ENCODE measurements at places on chromosomes 4 and X.

DNA sequence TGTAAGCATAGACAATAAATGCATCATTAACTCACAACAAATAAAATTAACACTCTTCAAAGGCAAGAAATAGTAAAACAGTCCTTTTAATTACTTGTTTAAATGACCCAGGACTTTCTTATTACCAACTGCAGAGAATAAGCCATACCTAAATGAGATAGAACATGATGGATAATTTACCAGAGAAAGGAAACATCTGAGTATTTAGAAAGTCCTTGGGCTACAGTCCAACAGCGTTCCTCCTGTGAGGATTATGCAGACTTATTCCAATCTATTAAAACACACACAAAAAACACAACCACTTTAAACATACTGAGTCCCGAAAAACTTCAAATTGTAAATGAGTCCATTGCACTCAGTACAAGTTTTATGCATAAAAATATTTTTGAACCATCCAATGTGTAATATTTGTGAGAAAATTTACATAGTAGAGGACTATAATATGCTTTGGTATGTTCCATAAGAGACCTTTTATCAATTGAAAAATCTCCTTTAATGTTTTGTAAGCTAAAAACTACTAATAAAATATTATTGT is 129.2 kb downstream of the NR3C2 start:
- no peak for DNase-seq

- DNase-seq, result no peak
Observed at GRCh38 chr4:34362654-34363053, 1881.7 kb downstream of the ARAP2 start.

DNA sequence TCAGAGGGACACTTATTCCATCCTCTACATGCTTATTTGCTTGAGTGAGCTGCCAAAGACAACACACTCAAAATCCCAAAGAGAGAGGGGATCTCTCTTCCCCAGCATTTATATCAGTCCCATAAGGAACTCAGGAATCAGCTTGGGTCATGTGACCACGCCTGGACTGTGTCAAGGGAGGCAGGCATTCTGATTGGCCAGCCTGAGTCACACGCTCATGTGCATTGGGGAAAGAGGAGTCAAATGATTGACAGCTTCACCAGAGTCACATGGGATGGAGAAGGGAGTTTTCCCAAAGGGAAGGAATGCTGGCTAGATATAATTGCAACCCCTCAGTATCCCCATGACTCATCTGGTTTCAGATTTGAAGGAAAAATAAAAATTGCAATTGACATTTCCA is 49.0 kb downstream of the RWDD4 start:
- no peak for DNase-seq

- DNase-seq, result no peak
Observed at GRCh38 chr4:53016099-53016820, 154.1 kb downstream of the RASL11B start.

DNA sequence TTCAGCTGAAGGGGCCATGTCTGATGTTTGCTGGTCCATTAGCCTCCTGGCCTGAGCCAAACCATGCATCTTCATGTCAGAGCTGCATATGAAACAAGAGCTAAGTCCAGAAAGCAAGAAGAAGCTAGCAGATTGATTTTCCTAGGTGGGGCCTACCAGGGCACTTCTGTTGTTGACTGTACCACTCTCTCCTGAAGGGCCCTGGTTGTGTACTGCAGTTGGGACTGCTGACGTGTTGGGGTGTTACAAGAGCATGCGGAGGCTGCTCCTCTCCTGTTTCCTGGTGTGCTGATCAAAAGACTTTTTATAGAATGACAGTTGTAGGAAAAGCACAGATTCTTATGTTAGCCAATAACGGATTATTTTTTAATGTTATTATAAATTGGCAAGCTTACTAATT is 145.1 kb downstream of the TBL1X start:
- DNase-seq, result no peak

DNA sequence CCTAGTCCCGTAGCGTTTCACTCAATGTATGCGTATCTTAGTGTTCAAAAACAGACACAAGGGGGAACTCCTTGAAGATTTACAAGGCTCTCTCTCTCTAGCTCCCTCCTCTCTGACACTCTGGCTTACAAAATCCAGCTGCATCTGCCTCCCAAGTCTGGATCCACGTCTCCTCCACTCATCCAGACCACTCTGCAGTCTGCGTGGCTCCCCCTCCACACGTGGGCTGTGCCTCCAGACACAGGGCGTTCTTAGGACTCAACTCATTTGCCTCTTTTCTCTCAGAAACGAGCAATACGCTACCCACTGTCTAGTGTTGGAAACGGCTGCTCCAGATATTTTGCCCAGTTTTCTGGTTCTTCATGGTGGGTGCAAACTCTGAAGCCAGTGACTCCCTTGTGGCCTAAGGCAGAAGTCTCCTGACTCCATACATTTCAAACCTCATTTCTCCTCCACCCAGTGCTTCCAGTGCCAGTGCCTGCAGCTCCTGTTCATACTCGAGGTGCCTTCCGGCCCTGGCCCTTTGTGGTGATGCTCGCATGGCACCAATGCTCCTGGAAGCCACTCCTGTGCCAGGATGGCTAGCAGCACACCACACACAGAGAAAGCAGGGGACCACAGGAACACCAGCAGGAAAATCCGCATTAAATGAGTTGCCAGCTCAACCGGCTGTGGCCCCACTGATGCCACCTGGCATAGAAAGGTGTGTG is 24.1 kb downstream of the NAT8L start:
- no peak for DNase-seq

DNA sequence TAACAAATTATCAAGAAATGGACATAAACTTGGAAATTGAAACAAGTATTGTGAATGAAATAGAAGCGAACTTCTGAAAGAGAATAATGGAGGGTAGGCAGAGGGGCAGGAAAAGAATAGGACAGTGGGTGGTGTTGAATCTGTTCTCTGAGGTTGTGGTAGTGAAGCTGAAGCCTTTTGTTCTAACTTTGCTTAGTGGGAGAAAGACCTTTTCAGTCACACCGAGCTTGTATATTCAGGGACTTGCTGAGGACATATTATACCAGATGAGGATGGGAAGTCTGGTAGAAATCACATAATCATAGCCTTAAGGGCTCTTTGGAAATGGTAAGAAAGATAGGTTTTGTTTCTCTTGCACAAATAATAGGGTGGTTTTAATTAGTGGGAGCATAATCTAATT is 115.4 kb upstream of the NDST4 start:
- no peak for DNase-seq

DNA sequence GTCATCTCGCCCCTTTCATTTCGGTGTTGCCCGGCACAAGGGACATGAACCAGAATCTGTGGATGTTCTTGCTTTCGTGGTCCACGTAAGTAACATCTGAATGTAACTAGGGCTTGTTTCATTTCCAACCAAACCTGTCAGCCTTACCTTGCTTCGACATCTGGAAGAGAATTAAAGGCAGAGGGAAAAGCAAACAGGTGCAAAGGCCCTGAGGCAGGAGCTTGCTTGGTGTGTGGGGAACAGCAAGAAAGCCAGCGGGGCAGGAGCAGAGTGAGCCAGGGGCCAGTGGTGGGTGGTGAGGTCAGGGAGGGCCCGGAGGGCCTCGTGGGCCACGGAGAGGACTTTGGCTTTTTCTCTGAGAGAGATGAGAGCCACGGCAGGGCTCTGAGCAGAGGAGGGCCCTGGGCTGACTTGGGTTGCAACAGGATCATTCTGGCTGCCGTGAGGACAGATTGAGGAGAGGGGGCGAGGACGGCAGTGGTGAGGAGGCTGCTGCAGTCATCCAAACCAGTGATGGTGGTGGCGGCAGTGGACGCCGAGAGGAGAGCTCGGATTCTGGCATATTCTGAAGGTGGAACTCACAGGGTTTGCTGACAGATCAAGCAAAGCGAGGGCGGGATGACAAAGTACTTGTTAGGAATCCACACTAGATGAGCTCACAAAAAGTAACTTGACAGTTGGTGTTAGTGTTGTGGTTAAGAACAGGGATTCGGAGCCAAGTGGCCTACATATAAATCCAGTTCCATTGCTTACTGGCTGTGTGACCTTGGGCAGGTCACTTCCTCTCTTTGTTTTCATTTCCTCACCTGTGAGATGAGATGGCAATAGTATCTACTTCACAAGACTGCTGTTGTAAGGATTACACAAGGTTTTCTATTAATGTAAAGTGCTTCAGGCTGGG is 6.8 kb upstream of the WDR13 start:
- DNase-seq, result no peak

GRCh38 chrX:2863646-2864045 is 34.9 kb downstream of the GYG2 start:
- DNase-seq, result peak; percentile 1

GRCh38 chr4:26048950-26049349 is 134.9 kb downstream of the SMIM20 start:
- DNase-seq, result no peak

GRCh38 chr4:102441978-102442911 is 58.9 kb upstream of the NFKB1 start:
- no peak for DNase-seq
